ENCODE measurements at places on chromosomes 1 and 21.

DNA sequence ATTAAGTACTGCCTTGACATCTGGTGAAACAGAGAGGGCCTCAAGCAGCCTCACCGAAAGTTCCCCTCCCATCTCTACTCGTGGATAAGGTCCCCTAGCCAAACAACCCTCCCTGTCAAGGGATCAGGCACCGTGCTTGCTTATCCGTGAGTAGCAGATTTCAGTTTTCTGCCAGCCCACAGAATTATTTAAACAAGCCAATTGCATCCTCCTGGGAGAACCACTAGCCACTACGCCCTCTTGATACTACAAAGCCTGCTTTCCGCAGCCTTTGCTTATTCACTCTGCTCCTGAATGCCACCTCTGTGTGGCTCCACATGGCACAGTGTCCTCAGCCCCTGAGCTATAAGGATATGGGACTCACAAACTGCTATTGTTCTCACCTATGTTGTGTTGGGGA lies 5.9 kb upstream of the TFF2 start:
- no peak for DNase-seq

- no peak for DNase-seq
Observed at GRCh38 chr1:192159781-192160180, 1.5 kb downstream of the RGS18 start.

DNA sequence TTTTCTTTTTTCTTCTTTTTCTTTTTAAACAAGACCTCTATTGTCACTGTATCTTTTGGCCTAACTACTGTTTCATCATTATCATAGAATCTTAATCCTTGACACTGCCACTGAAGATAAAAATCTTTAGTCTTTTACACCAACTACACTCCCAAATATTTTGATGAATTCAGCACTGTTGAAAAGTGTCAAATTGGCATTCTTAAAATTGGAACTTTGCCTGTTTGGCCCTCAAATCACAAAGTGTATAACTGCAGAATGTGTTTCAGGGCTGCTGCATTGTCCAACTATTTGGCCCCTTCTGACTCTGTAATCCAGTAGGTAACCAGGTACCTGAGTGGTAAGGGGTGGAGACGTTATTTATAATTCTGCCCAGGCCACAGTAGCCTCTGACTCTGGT lies 34.3 kb downstream of the ACTN2 start:
- no peak for DNase-seq

GRCh38 chr1:170594066-170594626 lies 62.2 kb downstream of the GORAB start:
- no peak for DNase-seq

DNA sequence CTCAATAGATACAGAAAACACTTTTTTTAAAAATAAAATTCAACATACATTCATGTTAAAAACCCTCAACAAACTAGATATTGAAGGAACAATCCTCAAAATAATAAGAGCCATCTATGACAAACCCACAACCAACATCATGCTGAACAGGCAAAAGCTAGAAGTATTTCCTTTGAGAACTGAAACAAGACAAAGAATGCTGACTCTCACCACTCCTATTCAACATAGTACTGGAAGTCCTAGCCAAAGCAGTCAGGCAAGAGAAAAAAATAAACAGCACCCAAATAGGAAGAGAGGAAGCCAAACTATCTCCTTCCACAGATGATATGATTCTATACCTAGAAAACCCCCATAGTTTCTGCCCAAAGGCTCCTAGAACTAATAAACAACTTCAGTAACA lies 46.2 kb upstream of the IVNS1ABP start:
- DNase-seq, result no peak
